ENCODE measurements at places on chromosomes 6 and 20.

DNA sequence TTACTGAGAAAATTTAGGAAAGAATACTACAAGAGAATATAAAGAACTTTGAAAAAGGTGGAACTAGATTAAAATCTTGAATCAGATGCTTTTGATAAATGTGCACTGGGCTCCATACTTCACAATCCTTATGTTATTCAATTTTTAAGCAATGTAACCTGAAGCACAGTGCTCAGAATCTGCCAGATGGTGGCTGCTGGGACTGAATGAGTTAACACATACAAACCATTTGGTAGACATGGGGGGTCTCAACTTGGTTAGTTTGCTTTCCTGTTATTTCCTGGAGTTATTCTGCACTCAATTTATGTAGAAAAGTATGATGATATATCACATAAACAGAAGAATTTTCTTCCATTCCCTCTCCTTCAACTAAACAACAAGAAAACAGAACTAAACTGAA lies 326.5 kb downstream of the RNGTT start:
- no peak for DNase-seq

DNA sequence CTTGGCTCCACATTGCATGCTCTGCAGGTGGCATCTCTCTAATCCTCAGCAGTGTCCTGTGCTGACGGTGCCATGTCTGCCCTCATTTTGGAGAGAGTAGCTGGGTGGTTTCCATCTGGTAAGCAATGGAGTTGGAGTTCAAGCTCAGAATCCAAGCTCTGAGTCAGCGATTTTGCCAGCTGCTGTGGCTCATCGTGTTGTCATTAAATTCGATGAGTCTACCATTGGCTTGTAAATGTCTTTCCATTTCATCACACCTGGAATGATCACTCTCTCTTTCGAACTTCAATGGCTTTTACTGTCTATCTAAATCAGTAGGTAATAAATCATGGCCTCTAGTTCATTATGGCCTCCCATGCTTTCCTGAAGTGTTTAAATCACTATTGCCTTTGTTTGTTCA lies 378.5 kb upstream of the TSHZ2 start:
- DNase-seq, result no peak

DNA sequence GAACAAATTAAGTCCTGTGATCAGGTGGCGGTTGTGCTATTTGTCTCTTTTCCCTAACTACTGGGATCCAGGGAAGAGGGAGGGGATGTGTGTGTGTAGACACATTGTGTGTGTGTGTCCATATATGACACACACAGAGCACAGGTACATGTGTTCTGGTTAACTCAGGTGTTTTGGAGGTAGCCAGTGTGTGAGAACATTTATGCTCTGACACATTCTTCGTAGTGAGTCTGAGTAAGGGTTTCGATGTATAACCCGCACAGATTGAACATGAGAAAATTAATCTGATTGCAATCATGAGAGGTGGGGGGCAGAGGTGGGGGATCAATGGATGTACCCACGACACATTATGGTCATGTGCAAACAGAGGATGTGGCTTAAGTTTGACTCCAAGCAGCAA lies 12.6 kb downstream of the ZC3H12D start:
- no peak for DNase-seq

GRCh38 chr6:110067837-110068591 lies 89.9 kb downstream of the GPR6 start:
- no peak for DNase-seq

DNA sequence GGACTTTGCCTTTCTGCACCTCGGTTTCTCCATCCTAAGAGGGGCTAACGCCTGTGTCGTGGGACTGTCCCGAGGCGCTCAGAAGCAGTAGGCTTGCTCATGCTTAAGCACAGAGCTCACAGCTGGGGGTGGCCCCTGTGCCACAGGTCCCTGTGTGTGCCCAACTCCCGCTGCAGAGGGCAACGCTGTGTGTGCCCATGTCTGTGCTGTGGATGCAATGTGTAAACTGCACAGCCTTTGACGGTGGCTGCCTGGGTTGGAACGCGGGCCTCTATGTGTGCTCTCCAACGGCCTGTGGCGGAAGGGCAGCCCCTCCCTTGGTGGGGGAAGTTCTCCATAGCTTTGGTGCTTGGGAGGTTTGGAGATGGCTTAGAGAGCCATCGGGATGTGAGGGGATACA lies 10.7 kb upstream of the GATA5 start:
- DNase-seq, result no peak

GRCh38 chr6:106549521-106549920 lies 79.8 kb downstream of the RTN4IP1 start:
- no peak for DNase-seq

- no peak for DNase-seq
Measured at GRCh38 chr20:62344782-62345181, 22.3 kb downstream of the LAMA5 start.
